Left ventricle myocardium inferior (tissue), 1 donor: ENCODE measurements at places on chromosomes 16 and 17. TPM values are rescaled to one million over a fixed set of nuclear protein-coding genes. Genes with fewer than 3 reads are reported as not detected.

The TNFRSF13B gene
- total RNA-seq, result not detected

DNA sequence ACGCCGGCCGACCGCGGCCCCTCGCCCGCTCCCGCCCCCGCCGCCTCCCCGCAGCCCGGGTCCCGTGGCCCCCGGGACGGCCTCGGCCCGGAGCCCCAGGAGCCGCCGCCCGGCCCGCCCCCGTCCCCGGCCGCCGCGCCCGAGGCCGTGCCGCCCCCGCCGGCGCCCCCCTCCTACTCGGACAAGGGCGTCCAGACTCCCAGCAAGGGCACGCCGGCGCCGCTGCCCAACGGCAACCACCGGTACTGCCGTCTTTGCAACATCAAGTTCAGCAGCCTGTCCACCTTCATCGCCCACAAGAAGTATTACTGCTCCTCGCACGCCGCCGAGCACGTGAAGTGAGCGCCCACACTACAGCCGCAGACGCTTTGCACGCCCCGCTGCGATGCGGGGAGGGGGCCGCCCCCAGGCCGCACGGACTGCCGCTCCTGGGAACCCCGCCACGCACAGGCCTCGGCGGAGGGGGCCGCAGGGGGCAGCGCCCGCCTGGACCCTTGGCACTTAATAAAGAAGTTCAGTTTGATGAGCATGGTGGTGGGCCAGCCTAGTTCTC is 35.5 kb upstream of the ZC3H18 start:
- H3K27me3 ChIP-seq, result peaks cover 17% of the 10 kb centered on the region
- H3K27ac ChIP-seq, result peak overlapping the region; percentile 93
- DNase-seq, result peak; percentile 57
- H3K36me3 ChIP-seq, result no peaks in the 10 kb centered on the region
- peaks cover 25% of the 10 kb centered on the region for H3K4me1 ChIP-seq

The NXN gene
- total RNA-seq, result 13.8 TPM

The NATD1 gene
- 17.7 TPM for total RNA-seq

GRCh38 chr16:87235810-87236515 is 81.2 kb downstream of the C16orf95 start:
- H3K4me1 ChIP-seq, result no peaks in the 10 kb centered on the region
- H3K27me3 ChIP-seq, result peaks cover 61% of the 10 kb centered on the region
- DNase-seq, result no peak
- no peaks in the 10 kb centered on the region for H3K36me3 ChIP-seq

GRCh38 chr16:31213877-31214707 is at the start of gene TRIM72:
Gene TRIM72 (plus strand): TSS chr16:31214119. CDS start chr16:31214739, 620 bp downstream.
- H3K27ac ChIP-seq, result no peak within 1 kb of the TSS
- H3K27me3 ChIP-seq, result peaks cover 52% of the 10 kb centered on the region
- no peaks in the 10 kb centered on the region for H3K36me3 ChIP-seq
- H3K4me3 ChIP-seq, result peak within 1 kb of the TSS; percentile 71
- no peak for DNase-seq
- H3K4me1 ChIP-seq, result peaks cover 27% of the 10 kb centered on the region

The CEP295NL gene
- total RNA-seq, result 0.55 TPM

- H3K27ac ChIP-seq, result peak overlapping the region; percentile 83
- no peak for DNase-seq
- H3K4me3 ChIP-seq, result peak overlapping the region; percentile 90
- peaks cover 30% of the 10 kb centered on the region for H3K4me1 ChIP-seq
Measured at GRCh38 chr17:68036304-68037147, 991 bp downstream of the KPNA2 start.

DNA sequence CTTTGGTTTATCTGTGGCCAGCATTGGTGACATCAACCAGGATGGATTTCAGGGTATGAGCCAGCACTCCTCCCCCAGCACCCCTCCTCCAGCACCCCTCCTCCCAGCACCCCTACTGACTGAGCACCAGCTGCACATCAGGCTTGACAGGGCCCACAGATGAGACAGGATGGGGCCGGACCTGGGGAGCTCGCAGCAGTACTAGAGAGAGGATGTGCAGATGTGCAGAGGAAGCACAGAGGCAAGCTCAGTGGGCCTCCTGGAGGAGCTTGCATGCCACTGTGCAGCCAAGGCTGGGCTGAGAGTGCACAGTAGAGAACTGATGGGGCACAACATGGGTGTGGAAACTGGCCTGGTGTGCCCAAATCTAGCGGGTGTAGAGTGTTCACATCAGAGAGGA is 16.2 kb downstream of the ITGA3 start:
- H3K4me1 ChIP-seq, result peaks cover 8% of the 10 kb centered on the region
- no peaks in the 10 kb centered on the region for H3K27me3 ChIP-seq
- H3K27ac ChIP-seq, result no peak overlapping the region
- no peak overlapping the region for H3K4me3 ChIP-seq

DNA sequence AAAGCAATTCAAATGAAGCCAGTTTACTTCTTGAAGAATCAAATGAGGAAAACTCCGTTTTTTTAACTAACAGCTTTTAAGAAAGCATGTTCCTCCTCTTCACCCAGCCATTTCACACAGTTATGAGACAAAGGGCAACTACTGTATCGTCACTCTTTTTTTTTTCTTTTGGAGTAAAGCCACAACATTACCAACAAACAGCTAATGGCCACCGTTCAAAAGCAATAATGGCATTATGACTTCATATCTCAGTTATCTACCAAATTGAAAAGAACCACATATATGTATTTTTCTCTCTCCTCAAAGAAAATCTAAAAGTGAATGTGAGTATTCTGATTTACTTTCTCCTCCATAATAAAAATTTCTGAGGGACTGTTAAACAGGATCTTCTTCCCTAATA is 14.5 kb downstream of the GRB2 start:
- H3K27ac ChIP-seq, result no peak overlapping the region
- H3K36me3 ChIP-seq, result no peaks in the 10 kb centered on the region
- H3K4me3 ChIP-seq, result no peak overlapping the region
- no peak for DNase-seq
- H3K4me1 ChIP-seq, result peaks cover 79% of the 10 kb centered on the region
- H3K27me3 ChIP-seq, result no peaks in the 10 kb centered on the region

- no peak overlapping the region for H3K4me3 ChIP-seq
- H3K27me3 ChIP-seq, result peaks cover 63% of the 10 kb centered on the region
- H3K36me3 ChIP-seq, result no peaks in the 10 kb centered on the region
- H3K4me1 ChIP-seq, result no peaks in the 10 kb centered on the region
Measured at GRCh38 chr16:1257561-1258224, 1.8 kb downstream of the TPSD1 start.

DNA sequence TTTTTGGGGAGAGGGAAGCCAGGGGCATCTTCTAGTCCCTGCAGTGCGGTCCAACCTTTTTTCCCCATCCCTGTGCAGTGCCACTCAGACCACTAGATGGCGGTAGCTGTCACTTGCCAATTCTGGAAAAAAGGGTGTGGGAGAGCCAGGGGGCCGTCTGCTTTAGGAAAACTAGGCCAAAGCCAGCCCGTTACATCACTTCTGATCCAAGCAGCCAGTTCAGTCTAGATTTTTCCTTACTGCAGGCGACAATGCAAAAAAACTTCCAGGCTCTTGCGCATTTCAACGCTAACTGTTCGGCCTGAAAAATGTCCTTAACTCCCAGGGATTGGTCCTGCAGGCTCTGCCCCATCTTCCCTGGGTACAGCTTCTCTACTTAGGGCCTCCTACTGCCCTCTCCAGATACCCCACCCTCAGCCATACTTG is 69.2 kb upstream of the CES5A start:
- H3K4me1 ChIP-seq, result peaks cover 3% of the 10 kb centered on the region
- H3K27me3 ChIP-seq, result peaks cover 4% of the 10 kb centered on the region
- H3K27ac ChIP-seq, result peak overlapping the region; percentile 38
- no peaks in the 10 kb centered on the region for H3K36me3 ChIP-seq
- DNase-seq, result peak; percentile 61

The DNAI2 gene
- not detected for total RNA-seq

The PROCA1 gene
- 1.3 TPM for total RNA-seq

DNA sequence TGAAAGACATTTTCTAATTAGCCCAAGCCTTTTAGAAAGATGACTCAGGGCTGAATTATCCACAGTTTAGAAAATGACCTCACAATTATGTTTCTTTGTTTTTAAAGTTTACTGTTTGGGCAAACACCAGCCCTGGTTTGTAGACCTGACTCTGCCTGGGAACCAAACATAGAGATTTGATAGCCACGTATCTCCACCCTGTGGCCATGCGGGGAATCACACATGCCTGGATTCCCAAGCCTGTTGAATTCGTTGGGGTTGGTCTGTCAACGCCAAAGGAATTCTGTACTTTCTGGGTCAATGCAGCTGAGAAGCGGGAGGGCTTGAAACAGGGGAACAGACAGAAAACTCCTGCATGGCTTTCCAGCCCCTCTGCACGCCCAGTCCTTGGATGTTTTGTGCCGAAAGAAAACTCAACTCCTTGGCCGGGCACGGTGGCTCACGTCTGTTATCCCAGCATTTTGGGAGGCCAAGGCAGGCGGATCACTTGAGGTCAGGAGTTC is 26.9 kb downstream of the CD300A start:
- no peaks in the 10 kb centered on the region for H3K4me1 ChIP-seq
- no peak overlapping the region for H3K27ac ChIP-seq
- peaks cover 42% of the 10 kb centered on the region for H3K27me3 ChIP-seq
- no peak overlapping the region for H3K4me3 ChIP-seq
- H3K36me3 ChIP-seq, result no peaks in the 10 kb centered on the region
- DNase-seq, result peak; percentile 62

DNA sequence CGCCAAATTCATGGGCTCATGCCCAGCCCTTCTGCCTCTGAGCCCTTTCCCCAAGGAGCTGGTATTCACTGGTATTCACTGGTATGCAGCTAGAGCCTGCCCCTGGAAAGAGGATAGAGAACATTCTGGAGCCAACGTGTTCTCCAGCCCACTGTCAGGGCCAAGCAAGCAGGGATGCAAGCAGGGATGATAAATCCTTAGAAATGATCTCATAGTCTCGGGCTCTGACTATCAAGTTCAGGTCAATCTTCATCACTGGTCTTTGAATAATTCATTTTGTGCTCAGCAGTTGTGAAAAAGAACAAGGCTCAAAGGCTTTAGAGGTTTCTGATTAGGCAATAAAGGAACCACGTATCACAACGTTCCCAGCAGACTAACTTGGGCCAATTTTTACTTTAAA is 57.3 kb downstream of the CACNG5 start:
- H3K27me3 ChIP-seq, result peaks cover 26% of the 10 kb centered on the region
- no peaks in the 10 kb centered on the region for H3K4me1 ChIP-seq
- no peak for DNase-seq
- no peak overlapping the region for H3K4me3 ChIP-seq
- no peak overlapping the region for H3K27ac ChIP-seq

DNA sequence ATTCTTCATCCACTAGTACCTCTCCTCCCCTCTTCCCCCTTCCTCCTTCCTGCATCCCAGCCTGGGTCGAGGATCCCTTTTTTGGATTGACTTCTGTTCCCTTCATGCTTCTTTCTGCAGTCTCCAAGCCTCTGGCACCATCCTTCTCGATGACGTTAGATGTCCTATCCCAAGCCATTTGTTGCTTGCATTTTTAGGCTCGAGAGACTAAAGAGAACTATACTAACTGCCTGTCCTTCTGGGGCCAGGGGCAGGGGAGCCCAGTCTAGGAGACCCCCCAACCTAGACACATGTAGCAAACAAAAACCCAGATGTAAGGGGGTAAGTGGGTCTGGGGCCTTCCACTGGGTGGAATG is 23.9 kb downstream of the UNK start:
- DNase-seq, result no peak
- peaks cover 49% of the 10 kb centered on the region for H3K4me1 ChIP-seq
- peaks cover 37% of the 10 kb centered on the region for H3K36me3 ChIP-seq
- no peaks in the 10 kb centered on the region for H3K27me3 ChIP-seq

DNA sequence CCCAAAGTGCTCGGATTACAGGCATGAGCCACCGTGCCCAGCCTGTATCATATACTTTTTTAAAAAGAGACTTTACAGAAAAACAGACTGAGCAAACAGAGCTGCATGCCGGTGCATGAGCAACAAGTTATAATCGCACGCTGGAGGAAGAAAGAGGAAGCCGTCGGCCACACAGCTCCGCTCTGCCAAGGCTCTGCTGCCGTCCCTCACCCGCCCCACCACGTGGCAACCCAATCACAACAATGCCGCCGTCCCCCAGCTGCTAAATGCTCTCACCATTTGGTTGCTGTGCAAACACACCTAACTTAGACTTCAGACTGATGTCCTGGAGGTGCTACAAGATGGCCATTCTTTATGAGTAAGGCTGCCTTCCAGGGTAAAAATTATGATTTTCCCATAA is 83.5 kb downstream of the ADCY9 start:
- DNase-seq, result no peak
- H3K4me1 ChIP-seq, result peaks cover 8% of the 10 kb centered on the region
- H3K27me3 ChIP-seq, result no peaks in the 10 kb centered on the region
- H3K36me3 ChIP-seq, result no peaks in the 10 kb centered on the region
- no peak overlapping the region for H3K4me3 ChIP-seq
